RPMI8226 (cell line): ENCODE measurements at places on chromosomes 12 and 14.

DNA sequence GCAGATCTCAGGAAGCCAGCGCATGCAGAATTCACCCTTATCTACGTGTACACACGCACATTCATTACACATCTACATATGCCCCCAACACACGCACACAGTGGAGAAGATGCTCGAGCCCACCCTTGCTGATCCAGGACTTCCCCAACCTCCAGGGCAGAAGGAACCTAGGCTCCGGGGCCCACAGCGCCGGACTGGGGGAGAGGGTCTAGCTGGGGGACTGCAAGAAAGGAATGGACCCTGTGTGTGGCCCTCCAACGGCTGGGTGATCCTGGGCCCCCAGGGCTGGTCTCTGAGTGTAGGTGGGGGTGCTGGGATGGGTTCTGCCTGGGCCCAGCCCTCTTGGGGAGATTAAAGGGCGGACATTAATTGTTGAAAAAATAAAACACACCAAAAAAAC lies 128.1 kb upstream of the C14orf180 start:
- no peak for DNase-seq

DNA sequence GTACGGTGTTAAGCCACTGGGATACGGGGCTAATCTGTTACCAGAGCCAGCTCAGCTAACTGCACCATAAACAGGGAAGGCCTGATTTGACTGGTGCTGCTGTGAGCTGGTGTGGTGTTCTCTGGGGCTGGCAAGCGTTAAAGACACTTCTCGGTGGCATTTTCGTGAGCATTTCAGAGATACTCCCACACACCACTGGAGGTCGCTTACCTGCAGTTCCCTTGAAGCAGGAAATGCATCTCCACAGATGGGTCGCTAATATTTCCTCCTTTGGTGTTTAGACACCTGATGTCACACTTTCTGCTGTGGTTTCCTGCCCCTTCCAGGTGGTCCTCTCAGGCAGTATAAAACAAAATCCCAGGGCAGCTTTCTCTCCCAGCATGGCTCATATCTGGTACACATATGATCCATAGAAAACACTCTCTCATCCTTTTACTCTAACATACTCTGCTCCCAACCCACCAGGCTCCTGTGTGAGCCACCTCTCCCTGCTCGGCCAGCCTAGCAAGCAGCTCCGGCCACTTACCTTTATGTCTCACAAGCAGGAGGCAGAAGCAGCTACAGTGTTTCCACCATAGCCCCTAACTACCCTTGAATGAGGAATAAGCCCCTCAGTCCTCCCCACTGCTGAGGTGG lies 129.9 kb upstream of the GRIN2B start:
- peak; percentile 34 for DNase-seq

GRCh38 chr12:112466011-112466422 lies 47.3 kb downstream of the PTPN11 start:
- DNase-seq, result no peak

GRCh38 chr14:105853907-105854599 lies 327.7 kb downstream of the TMEM121 start:
- DNase-seq, result no peak

DNA sequence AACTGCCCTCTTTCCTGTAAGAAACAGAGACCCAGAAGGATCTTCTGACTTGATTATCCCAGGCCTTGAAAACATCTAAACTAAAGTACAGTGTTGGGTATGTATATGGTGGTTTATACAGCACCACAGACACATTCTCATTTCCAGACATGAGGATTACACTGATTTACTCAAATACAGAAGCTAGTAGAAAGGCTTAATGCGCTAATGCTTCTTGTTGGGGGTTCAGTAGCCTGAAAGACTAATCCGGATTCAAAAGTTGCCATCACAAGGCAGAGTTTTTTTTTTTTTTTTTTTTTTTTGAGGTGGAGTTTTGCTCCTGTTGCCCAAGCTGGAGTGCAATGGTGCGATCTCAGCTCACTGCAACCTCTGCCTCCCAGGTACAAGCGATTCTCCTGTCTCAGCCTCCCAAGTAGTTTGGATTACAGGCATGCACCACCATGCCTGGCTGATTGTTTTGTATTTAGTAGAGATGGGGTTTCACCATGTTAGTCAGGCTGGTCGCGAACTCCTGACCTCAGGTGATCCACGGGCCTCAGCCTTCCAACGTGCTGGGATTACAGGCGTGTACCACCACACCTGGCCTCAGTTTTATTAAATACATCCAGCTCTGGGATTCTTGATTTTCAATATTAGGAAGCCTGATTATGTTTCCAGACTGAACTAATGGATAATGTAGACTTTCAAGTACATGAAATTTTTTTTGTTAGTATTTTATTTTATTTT lies 46.3 kb upstream of the HECTD1 start:
- DNase-seq, result no peak

- DNase-seq, result no peak
Observed at GRCh38 chr14:25044106-25044698, 5.7 kb downstream of the STXBP6 start.

GRCh38 chr14:88834883-88835431 lies 10.5 kb downstream of the TTC8 start:
- no peak for DNase-seq

- DNase-seq, result no peak
Observed at GRCh38 chr14:20935303-20935984, 19.8 kb upstream of the RNASE2 start.

DNA sequence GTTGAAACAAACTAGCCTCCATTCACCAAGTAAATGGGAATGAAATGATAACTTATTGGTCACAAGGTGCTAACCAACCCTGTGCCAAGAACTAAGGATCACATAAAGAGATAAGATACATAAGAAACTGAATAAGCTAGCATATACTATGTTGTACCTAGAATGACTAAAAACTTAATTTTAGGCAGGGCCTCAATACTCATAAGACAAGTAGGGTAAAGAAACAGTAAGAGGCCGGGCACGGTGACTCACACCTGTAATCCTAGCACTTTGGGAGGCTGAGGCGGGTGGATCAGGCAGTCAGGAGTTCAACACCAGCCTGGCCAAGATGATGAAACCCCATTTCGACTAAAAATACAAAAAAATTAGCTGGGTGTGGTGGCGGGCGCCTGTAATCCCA lies 17.7 kb downstream of the GDF11 start:
- DNase-seq, result no peak

GRCh38 chr14:69573205-69573830 lies 1.4 kb downstream of the CCDC177 start:
- DNase-seq, result no peak

DNA sequence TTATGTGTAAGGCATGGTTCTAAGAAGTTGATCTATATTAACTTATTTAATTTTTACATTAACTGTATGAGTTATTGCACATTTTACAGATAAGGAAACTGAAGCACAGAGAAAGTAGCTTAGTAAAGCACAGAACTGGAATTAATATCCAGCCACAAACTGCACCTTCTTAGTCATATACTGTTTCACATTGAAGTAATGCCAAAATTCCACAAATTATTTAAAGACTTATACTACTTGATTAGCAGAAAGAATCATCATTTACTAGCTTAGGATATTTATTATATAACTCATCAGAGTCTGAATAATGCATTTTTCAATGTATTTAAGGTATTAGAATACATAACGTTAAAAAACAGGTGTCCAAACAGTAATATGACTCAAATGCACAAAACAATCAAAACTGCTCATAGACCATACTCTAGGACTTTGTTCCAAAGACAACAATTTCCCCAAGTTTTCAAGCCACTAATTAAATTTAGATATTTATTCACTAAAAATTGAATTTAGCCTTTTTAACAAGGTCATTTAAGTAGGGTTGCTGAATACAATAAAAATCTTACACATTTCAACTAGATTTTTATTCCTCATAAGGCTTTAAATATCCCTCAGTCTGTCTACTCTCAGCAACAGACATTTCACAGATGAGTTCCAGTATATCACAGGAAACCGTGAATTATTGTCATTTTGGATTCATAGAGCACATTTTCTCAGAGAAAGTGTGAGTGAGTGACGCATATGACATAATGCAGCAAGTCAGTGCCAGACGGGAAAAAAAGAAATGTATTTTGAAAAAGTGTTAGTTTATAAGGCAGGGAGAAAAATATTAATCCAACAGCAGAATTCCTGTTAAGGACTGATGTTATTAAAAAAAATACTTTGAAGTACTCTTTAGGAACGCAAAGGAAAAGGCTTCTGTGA lies 782.5 kb downstream of the TMTC2 start:
- no peak for DNase-seq

GRCh38 chr12:23113781-23114180 lies 488.8 kb downstream of the ETNK1 start:
- no peak for DNase-seq

- no peak for DNase-seq
Observed at GRCh38 chr14:99029145-99029915, 242.7 kb downstream of the BCL11B start.
